ENCODE measurements at places on chromosomes 6 and 20. TPM values are rescaled to one million over a fixed set of nuclear protein-coding genes. Genes with fewer than 3 reads are reported as not detected.

GRCh38 chr6:35919827-35920751 lies 809 bp downstream of the SRPK1 start:
- no peak for DNase-seq

DNA sequence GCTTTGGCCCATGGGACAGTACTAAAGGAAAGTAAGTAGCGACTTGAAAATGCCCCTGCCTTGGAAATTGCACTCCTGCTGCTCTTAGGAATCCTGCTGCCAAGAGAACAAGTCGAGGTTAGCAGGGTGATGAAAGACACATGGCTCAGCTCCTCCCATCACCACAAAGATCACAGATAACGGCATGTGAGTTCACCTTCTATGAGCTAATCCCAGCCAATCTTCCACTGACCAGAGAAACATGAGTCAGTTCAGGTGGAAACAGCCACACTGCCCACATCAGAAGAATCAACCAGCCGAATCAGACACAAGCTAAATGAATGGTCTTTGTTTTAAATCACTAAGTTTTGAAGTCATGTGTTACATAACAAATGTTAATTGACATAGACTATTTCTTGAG lies 106.3 kb downstream of the PRKN start:
- DNase-seq = no peak

GRCh38 chr6:41072836-41073202 lies at the start of gene NFYA:
Gene NFYA (plus strand): TSS chr6:41072974. CDS start chr6:41079090, 6,116 bp downstream.
- DNase-seq = no peak

- DNase-seq = no peak
Measured at GRCh38 chr6:100112855-100113508, 119.0 kb upstream of the MCHR2 start.

GRCh38 chr6:158848490-158848895 lies 29.3 kb upstream of the EZR start:
- no peak for DNase-seq

DNA sequence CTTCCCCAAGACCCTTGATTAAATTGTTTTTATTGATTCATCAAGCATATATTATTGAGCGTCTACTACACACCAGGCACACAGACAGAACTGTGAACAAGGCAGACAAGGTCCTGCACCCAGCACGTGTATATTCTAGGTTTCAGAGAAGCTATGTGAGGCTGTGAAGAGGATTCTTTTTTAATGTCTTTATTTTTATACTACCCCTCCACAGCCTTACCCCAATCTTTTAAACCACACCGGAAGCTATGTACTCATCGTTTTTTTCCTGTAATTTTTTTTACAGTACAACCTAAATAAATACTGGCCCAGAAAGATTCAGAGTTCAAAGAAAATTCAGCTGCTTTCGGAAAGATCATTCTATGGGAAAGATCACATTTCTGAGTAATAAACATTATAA lies 10.0 kb downstream of the SGK1 start:
- no peak for DNase-seq

DNA sequence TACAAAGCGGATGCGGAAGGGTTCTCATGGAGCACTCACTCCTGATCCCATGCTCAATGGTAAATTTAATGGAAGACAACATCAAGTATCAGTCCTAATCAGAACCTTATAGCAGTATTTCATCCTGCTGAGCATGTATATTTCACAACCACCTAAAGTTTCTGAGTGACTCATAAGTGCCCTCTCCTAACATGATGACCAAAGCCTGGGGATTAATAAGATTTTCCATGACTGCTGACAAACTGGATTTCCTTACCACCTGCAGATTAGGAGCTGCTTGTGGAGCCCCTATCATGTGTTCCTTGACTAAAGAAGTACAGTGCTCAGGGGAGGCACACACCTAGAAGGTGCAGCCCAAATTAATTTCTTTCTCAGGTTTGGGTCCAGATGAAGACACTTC lies 112.8 kb downstream of the INSM1 start:
- DNase-seq = no peak

DNA sequence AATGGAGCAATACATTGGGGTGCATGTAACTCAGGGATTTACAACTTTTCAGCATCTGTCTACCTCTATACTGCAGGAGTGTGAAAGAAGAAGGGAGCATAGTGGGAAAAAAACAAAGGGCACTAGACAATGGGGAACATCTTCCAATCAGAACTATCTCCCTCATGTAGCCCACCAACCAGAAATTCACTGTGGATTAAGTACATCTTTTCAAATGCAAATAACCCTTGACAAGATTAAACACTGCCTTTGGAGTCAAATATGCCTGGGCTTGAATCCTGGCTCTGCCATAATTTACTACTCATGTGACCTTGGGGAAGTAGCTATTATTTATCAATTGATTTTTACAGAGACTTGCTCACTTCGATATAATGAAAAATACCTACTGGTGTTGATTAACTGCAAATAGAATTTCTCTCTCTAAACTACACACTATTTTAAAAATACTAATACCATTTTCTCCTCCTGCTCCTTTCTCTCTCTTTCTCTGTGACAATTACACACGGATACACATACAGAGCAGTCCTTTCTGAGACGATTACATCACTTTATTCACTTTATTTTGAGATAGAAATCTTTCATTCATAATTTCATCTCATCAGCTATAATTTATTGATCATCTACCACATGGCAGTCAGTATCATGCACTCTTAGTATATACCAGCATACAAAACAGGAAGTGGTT lies 783.7 kb downstream of the FRK start:
- DNase-seq = no peak

GRCh38 chr6:108526739-108527174 lies 34.0 kb upstream of the FOXO3 start:
- no peak for DNase-seq

- no peak for DNase-seq
Measured at GRCh38 chr20:14817101-14817500, 479.7 kb upstream of the FLRT3 start.

DNA sequence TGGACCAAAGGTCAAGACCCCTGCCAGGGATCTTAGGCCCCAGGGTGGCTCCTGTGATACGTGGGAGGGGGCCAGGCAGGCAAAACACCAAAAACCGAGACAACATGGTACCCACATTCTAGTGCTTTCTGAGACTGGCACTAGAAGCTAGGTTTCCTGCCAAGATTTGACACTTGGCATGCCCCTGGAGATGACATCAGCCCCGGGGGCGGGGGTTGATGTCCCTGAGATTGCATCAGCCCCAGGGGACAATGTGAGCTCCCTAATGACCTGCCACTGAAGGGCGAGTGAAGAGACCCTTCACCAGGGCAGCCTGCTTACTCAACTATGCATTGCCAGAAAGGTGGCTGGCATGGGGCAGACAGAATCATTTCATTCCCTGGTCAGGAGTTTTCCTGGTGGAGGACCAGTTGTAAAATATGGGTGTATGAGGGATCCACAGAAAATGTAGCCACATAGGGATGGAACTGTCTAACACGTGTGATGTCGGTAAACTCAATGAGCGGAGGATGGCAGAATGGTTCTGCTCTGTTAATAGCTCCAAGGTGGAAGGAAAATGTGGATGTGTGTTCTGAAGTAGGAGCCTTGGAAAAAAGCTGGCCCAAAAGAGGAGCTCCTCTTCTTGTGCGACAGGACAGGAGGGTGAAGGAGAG lies 219.7 kb downstream of the UNC5CL start:
- no peak for DNase-seq

- DNase-seq = no peak
Measured at GRCh38 chr6:99305021-99305554, 44.4 kb downstream of the FAXC start.

DNA sequence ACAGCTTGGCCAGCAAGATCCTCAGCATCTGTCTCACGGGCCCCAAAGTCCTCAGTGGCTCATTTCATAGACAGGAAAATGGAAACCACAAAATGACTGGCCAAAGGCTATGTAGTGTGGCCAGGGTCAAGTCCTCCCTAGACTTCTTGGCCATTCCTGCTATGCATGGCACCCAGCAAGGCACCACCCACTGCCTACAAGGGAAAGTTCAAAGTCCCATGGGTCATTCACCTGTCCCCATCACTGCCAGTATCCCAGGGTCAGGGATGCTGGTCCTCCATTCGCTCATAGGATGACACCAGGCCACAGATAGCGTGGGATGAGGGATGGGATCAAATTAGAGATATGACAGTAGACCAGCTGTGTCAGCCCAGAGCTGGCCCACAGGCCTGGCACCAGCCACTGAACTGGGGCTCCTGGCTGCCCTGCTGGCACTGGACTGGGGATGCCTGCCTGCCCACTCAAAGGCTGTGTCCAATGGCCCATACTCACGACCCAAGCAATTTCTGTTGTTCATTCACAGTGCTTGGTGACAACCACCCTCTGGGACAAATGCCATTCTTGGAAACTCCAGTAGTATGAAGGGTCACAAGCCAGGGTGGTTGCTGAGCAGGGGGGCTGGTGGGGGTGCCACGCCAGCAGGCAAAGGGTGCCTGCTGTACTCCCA lies 11.6 kb downstream of the ADISSP start:
- DNase-seq = no peak

- DNase-seq = no peak
Measured at GRCh38 chr6:151024597-151024996, 159.1 kb downstream of the MTHFD1L start.

- no peak for DNase-seq
Measured at GRCh38 chr6:138229663-138230179, 11.4 kb upstream of the PBOV1 start.

GRCh38 chr6:7974938-7975763 lies 64.6 kb upstream of the TXNDC5 start:
- no peak for DNase-seq

- DNase-seq = no peak
Measured at GRCh38 chr20:50427719-50428083, 82.5 kb upstream of the PTPN1 start.

The CABLES2 gene
- 9.3 TPM for polyA plus RNA-seq

The TCF15 gene
- polyA plus RNA-seq = 1.3 TPM

The OVOL2 gene
- polyA plus RNA-seq = 1.1 TPM

The CDK19 gene
- 39.6 TPM for polyA plus RNA-seq

The PTK6 gene
- 0.22 TPM for polyA plus RNA-seq

The SH3BGRL2 gene
- 35.8 TPM for polyA plus RNA-seq

All from right renal cortex interstitium (tissue), 3 donors.